Stomach (tissue), 19 donors: ENCODE measurements at places on chromosomes 2 and 18. TPM values are rescaled to one million over a fixed set of nuclear protein-coding genes. Genes with fewer than 3 reads are reported as not detected.

The SCN7A gene
- total RNA-seq, result 15.1 TPM

The MPV17 gene
- 8.7 TPM for total RNA-seq

The PUM2 gene
- 46.7 TPM for total RNA-seq

The SPATA3 gene
- not detected for total RNA-seq

The SCYGR7 gene
- total RNA-seq, result not detected

The DPP10 gene
- total RNA-seq, result 7.0 TPM

The ASB3 gene
- total RNA-seq, result 17.0 TPM

DNA sequence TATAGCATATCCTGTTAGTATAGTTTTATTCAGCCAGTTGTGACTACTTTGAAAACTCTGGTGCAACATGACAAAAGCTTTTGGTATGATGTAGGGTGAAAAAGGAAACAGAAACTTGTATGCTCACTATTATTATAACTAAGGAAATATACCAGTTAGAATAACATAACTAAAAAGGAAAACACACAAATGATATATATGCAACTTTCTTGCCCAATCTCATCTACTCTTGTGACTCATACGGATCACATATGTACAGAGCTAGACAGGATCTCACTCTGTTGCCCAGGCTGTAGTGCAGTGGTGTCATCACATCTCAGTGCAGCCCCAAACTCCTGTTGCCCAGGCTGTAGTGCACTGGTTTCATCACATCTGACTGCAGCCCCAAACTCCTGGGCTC lies 12.4 kb upstream of the TLK1 start:
- no peaks in the 10 kb centered on the region for H3K4me1 ChIP-seq
- H3K27me3 ChIP-seq, result no peaks in the 10 kb centered on the region
- H3K36me3 ChIP-seq, result no peaks in the 10 kb centered on the region

DNA sequence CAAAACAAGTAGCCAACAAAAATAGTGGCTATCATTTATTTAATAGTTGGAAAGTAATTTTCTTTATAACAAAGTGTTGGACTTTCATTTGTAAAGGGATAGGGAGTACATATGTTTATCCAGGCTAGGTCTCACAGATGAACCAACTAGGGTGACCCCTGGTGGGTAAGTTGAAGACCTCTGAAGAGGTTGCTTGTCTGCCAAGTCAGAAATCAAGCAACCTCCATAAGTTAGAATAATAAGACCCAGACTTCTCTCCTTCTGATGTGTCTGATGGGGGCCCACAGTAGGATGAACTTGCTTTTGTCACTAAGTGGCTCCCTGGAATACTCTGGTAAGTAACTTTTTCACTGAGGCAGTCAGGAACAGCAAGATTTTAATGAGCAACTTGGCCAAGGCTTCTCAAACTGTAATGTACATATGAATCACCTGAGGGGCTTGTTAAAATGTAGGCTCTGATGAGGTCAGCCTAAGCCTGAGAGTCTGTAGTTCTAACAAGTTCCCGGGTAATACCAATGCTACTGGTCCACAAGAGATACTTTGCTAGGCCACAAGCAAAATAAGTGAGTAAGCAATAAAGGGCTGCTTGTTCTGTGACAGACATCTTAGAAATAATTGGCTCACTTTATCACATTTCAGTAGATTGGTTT lies 319.6 kb downstream of the PIK3C3 start:
- H3K36me3 ChIP-seq, result no peaks in the 10 kb centered on the region
- H3K27ac ChIP-seq, result no peak overlapping the region
- no peaks in the 10 kb centered on the region for H3K27me3 ChIP-seq

GRCh38 chr2:143611336-143611735 lies 482.1 kb downstream of the ARHGAP15 start:
- H3K27me3 ChIP-seq, result no peaks in the 10 kb centered on the region
- no peaks in the 10 kb centered on the region for H3K36me3 ChIP-seq
- H3K4me1 ChIP-seq, result peaks cover 6% of the 10 kb centered on the region
- no peak overlapping the region for H3K4me3 ChIP-seq

- H3K4me1 ChIP-seq, result no peaks in the 10 kb centered on the region
- H3K27ac ChIP-seq, result no peak overlapping the region
- H3K4me3 ChIP-seq, result no peak overlapping the region
- no peaks in the 10 kb centered on the region for H3K36me3 ChIP-seq
- H3K27me3 ChIP-seq, result no peaks in the 10 kb centered on the region
Observed at GRCh38 chr18:24894880-24895279, 434.4 kb downstream of the HRH4 start.

DNA sequence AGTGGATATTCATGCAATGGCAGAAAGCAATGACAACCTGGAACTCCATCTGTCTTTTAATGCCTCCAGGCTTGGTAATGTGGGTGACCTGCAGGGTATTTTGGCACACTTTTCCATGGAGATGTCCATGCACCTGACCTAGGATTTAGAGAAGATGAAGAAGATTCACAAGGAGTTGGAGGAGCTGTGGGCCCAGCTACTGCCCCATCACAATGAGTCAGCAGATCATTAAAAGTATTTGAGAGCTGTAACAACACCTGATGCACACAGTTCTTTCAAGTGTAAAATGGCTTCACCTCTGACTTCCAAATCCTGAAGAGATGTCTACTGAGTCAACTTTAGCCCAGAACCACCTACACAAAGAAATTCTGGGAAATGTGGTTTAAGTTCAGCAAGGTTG lies 22.1 kb upstream of the OSR1 start:
- no peaks in the 10 kb centered on the region for H3K36me3 ChIP-seq
- no peaks in the 10 kb centered on the region for H3K27me3 ChIP-seq
- no peak overlapping the region for H3K27ac ChIP-seq
- no peaks in the 10 kb centered on the region for H3K4me1 ChIP-seq
- no peak for DNase-seq

DNA sequence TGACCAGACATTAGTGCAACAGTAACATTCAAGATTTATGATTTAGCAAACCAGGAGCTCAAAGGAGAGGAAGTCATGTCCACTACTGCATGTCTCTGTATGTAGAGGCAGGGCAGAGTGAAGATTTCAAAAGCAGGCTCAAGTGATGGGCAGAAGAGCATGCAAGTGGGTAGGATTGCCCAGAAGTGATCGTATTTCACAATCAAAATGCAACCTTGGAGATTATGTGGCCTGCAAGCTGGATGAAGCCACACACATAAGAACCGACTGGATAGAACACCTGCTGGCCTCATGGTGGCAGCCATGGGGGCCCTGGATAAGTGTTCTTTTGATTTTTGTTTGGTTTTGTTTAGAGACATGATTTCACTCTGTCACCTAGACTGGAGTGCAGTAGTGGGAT lies 286.8 kb upstream of the RAB12 start:
- no peak for DNase-seq
- H3K4me3 ChIP-seq, result no peak overlapping the region
- no peaks in the 10 kb centered on the region for H3K4me1 ChIP-seq
- H3K27ac ChIP-seq, result no peak overlapping the region
- no peaks in the 10 kb centered on the region for H3K27me3 ChIP-seq

GRCh38 chr2:59936048-59936447 lies 617.4 kb downstream of the BCL11A start:
- no peaks in the 10 kb centered on the region for H3K27me3 ChIP-seq
- H3K4me1 ChIP-seq, result no peaks in the 10 kb centered on the region
- H3K27ac ChIP-seq, result no peak overlapping the region
- no peak overlapping the region for H3K4me3 ChIP-seq

DNA sequence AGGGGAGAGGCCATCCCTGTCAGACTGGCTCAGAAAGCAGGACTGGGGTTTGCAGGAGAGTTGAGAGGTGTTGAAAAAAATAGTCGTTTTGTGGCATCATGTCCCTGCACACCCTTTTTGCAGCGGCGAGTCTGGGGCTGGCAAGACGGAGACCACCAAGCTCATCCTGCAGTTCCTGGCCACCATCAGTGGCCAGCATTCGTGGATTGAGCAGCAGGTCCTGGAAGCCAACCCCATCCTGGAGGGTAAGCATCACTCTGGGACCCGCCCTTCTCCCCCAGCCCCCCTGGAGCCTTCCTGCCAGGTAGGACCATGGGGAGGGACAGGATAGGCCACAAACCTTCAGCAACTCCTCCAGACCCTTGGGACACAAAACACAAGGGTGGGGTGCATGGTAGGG lies 34.2 kb downstream of the MYO7B start:
- H3K36me3 ChIP-seq, result no peaks in the 10 kb centered on the region
- no peak overlapping the region for H3K4me3 ChIP-seq
- no peak overlapping the region for H3K27ac ChIP-seq
- peaks cover 6% of the 10 kb centered on the region for H3K27me3 ChIP-seq
- H3K4me1 ChIP-seq, result no peaks in the 10 kb centered on the region
- no peak for DNase-seq

DNA sequence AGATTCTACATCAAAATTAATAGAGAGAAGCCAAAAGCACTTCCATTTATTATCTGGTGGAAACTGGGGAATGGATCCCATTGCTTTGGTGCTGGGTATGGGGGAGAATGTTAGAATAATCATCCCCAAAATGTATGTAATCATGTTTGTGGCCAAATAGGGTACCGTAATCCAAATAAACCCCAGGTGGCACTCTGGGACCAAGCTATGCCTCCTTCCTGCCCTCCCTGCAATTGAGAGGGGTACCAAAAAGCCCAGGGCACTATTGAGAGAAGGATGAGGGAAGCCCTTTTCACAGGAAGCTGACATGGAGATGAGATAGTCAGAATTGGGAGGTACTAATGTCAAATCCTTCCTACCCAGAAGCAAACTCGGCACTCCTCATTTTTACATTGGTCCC lies 85.7 kb upstream of the NRP2 start:
- H3K36me3 ChIP-seq, result no peaks in the 10 kb centered on the region
- no peak overlapping the region for H3K4me3 ChIP-seq
- H3K27me3 ChIP-seq, result no peaks in the 10 kb centered on the region
- H3K4me1 ChIP-seq, result no peaks in the 10 kb centered on the region
- DNase-seq, result no peak

DNA sequence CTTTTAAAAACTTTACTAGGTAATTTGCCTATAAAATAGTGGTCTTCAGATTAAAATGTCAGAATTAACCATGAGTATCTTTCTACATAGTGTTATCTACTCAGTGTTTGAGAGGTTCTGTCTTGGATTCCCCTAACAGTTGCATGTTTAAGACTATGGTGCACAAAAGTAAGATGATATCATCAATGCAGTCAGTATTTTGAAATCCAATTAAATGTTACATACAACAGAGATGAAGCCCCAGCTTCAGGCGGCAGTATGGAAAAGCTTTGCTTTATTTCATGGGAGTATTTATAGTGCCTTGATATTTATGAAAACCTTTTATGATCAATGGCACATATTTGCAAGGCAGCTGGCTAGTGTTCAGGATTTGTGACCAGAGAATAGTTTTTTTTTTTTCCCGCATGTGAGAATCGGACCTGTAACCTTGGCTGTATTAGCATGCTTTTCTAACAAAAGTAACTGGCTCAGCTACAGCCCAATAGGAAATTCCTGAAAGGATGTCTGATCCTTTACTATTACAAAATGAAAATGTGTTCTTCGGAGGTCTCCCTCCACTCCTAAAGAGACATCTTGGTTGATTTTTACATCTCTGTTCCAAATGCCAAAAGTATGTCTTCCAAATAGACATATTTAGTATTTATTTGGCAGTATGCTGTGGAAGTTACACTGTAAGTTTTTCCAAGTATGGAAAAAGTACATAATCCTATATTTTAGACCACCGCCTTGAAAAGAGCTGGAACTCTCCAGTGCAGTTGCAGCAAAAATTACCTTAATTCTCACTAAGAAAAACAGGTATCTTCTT lies 319.3 kb upstream of the UBE2E3 start:
- no peak overlapping the region for H3K4me3 ChIP-seq
- no peak overlapping the region for H3K27ac ChIP-seq
- DNase-seq, result peak; percentile 16
- no peaks in the 10 kb centered on the region for H3K4me1 ChIP-seq
- H3K27me3 ChIP-seq, result no peaks in the 10 kb centered on the region

- H3K4me1 ChIP-seq, result peaks cover 10% of the 10 kb centered on the region
- DNase-seq, result no peak
- no peaks in the 10 kb centered on the region for H3K36me3 ChIP-seq
- no peaks in the 10 kb centered on the region for H3K27me3 ChIP-seq
- H3K27ac ChIP-seq, result no peak overlapping the region
Observed at GRCh38 chr2:217611626-217612127, 391.1 kb downstream of the TNS1 start.

- no peaks in the 10 kb centered on the region for H3K27me3 ChIP-seq
- peak overlapping the region; percentile 86 for H3K27ac ChIP-seq
- H3K4me3 ChIP-seq, result peak overlapping the region; percentile 65
- DNase-seq, result peak; percentile 74
- peaks cover 68% of the 10 kb centered on the region for H3K4me1 ChIP-seq
Observed at GRCh38 chr2:10447300-10447894, 730 bp downstream of the ODC1 start.

DNA sequence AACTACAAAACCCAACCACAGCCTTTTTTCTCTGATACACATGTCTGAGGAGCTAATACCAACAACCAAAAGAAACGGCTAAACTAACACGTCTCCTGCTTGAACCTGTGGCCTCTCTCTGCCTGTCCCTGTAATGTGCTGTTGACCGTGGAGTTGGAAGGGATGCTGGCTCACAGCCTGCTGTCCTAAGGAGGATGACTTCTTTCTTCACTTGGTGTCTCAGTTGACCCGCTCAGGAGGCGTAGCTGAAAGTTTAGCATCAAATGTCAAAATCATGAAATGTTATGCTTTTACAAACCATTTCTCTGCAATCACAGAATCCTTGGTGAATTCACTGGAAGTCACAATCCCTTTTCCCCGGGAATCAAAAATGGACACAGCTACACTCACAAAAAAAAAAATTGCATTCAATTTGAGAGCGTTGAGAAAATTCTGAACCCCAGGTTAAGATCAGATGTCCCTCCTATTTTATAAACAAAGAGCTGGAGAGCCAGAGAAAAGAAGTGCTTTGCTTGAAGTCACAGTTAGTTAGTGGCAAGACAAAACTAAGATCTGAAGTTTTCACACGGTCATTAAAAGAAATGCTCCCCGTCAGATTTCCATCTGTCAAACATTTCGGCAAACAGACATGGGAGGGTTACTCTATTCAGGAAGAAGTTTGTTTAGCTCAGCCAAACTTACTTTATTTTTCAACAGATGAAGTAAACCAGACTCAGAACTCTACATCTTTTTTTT lies 74.3 kb downstream of the IRS1 start:
- H3K4me1 ChIP-seq, result peaks cover 29% of the 10 kb centered on the region
- H3K4me3 ChIP-seq, result peak overlapping the region; percentile 11
- DNase-seq, result peak; percentile 70
- no peaks in the 10 kb centered on the region for H3K27me3 ChIP-seq
- H3K36me3 ChIP-seq, result no peaks in the 10 kb centered on the region
- peak overlapping the region; percentile 68 for H3K27ac ChIP-seq

- no peak overlapping the region for H3K27ac ChIP-seq
- no peaks in the 10 kb centered on the region for H3K27me3 ChIP-seq
- no peaks in the 10 kb centered on the region for H3K36me3 ChIP-seq
Observed at GRCh38 chr2:158337018-158337417, 119.5 kb downstream of the CCDC148 start.
